Hematopoietic multipotent progenitor cell treated with erythropoietin and hydrocortisone succinate and interleukin-3 and kit ligand, for 8 days (in vitro differentiated cells): ENCODE measurements at places on chromosomes 11 and 22.

GRCh38 chr11:76248210-76248609, 41.9 kb upstream of the WNT11 start:
- peak; percentile 36 for DNase-seq

- DNase-seq = no peak
Observed at GRCh38 chr11:131392528-131393255, 22.3 kb downstream of the NTM start.

DNA sequence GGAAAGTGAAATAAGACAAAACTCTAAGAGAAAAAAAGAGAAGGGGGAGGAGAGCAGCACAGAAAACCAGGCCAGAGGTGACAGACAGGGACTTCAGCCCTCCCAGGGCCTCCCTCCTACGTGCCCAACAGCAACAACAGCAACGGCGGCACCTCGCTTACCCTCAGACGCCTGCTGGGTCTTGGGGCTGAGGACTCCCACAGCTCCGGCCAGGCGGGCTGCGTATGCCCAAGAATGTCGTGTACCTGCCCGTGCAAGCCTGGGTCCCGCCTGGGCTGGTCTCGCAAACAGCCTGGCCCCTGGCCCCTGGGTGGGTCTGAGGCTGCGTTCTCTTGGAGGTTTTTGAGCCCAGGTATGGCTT, 30.5 kb downstream of the ARAP1 start:
- peak; percentile 11 for DNase-seq

GRCh38 chr11:44846852-44847251, 103.8 kb downstream of the TP53I11 start:
- DNase-seq = no peak

DNA sequence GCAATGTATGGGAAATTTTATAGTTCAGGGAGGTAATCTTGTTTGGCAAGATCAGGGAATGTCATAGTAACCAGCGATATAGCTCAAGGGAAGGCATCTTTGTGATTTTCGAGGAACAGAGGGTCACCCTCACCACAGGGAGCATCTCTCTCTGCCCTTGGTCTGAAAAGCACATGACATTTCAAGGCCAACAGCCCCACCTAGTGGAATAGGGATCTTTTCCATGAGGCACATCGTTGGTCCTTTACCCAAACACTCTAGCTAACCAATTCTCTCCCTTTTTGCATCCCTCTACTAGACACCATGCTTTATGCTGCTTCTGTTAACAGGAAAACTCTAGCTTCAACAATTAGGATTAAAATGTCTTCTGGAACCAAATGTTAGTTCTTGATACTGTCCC, 179.0 kb downstream of the GRM5 start:
- DNase-seq = peak; percentile 31

GRCh38 chr11:19080579-19080993, 20.1 kb upstream of the MRGPRX2 start:
- DNase-seq = no peak

DNA sequence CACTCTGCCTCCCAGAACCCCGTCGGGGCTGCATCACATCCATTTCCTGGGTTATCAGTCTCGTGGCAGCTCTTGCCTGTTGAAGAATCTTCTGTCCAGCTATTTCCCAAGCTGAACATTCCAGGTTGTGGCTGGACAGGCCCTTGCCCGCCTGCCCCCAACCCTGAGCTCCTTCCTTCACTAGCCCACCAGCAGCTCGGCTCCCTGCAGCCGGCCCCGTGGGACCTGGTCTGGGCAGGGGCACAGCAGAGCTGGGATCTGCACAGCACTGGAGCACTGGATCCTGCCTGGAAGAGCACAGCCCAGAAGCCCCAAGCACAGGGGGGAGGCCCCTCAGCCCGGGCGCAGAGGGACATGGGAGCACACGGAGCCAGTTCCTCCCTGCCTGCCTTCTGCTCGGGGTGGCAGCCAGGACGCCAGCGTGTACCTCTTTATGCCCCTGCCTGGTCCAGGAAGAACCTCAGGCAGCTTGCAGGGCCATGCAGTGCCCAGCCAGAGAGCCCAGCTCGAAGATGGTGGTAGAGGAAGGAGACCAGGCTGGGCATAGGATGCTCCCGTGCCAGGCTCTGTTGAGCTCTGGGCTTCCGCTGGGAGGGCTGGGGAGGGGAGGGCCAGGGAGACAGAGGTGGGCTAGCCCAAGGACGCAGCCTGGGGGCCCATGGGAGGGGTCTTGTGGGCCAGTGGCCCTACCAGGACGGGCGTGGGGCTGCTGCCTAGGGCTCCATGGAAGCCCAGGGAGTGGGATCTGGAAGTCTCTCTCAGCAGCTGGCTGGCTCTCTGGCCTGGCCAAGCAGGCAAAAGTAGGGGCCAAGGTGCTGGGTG, 16.6 kb upstream of the GNB1L start:
- no peak for DNase-seq

DNA sequence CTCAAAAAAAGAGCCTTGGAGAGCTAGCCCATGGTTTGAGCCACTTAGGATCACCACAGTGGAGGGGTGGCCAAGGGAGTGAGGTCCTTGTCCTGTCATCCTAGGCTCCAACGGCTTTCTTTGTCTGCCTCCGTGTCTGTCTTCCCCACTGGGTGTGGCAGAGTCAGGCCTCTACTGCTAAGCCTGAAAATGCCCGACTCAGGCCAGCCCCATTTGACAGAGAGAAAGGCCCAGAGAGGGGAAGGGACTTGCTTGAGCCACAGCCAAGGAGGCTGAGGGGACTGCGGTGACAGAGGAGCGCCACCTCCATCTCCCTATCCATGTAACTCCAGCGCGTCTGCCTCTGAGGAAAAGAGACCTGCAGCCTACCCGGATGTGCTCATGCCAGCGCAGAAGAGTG, 27.8 kb upstream of the CD82 start:
- DNase-seq = no peak

GRCh38 chr22:48510599-48510998, 1317.1 kb downstream of the BRD1 start:
- no peak for DNase-seq

DNA sequence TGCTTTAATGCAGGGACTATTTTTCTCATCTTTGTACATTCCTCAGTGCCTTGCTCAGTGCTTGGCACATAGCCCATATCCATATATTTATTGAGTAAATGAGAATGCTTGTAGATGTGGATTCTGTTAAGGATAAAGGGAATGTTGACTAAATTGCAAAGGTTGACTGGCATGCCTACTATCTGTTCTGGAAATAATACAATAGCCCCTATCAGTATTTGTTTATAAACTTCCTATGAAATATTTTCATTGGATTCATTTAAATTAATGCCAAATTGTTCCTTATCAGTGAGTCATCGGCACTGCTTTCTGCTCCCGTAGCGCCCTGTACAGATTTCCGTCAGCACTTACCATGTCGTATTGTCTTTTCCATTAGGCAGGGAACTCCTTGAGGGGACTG, 8.0 kb downstream of the RNF121 start:
- DNase-seq = no peak

- no peak for DNase-seq
Observed at GRCh38 chr11:85699957-85700741, 14.2 kb upstream of the CCDC89 start.
